Right atrium auricular region (tissue), 2 donors: ENCODE measurements at places on chromosomes 11 and 22.

- no peaks in the 10 kb centered on the region for H3K36me3 ChIP-seq
- peaks cover 58% of the 10 kb centered on the region for H3K4me1 ChIP-seq
- DNase-seq: no peak
- H3K27ac ChIP-seq: peak overlapping the region; percentile 87
Observed at GRCh38 chr11:2306877-2307500, 5.2 kb downstream of the TSPAN32 start.

- H3K4me1 ChIP-seq: no peaks in the 10 kb centered on the region
- peaks cover 26% of the 10 kb centered on the region for H3K36me3 ChIP-seq
- no peak overlapping the region for H3K27ac ChIP-seq
- no peaks in the 10 kb centered on the region for H3K27me3 ChIP-seq
Observed at GRCh38 chr22:27983361-27983791, 64.3 kb upstream of the PITPNB start.

GRCh38 chr11:73372375-73372993 lies 3.7 kb upstream of the RELT start:
- peaks cover 22% of the 10 kb centered on the region for H3K4me1 ChIP-seq
- H3K27me3 ChIP-seq: no peaks in the 10 kb centered on the region
- no peak overlapping the region for H3K4me3 ChIP-seq
- peaks cover 7% of the 10 kb centered on the region for H3K36me3 ChIP-seq

GRCh38 chr11:121464352-121464946 lies 11.7 kb upstream of the SORL1-AS1 start:
- DNase-seq: peak; percentile 73
- H3K27ac ChIP-seq: peak overlapping the region; percentile 31
- H3K36me3 ChIP-seq: no peaks in the 10 kb centered on the region

DNA sequence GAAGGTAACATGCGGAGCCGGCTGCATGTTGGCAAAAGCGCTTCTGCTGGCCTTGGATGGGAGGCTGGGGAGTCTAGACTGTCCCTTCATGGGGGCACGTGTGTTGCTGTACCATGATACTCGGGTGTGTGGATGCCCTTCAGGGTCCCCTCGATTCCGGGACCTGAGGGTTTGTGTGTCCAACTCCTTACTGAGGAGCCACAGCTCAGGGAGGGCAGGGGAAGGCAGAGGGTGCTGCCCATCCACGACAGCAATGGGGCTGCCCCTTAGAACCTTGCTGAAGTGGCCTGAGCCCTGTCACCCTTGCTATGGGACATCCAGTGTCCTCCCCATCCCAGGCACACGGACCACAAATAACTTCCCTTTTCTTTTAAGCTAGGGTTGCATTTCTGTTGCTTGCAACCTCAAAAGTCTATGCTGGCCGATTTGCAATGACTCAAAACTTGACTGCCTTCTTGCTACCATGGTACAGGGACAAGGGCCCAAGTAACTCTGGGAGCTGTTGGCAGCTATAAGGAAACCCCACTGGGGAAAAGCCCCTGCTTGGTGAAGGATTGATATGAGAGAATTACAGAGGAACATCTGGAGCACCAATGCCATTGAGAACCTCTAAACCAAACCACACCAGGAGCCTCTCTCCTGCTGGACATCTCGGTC lies 43.8 kb downstream of the RTL6 start:
- H3K36me3 ChIP-seq: no peaks in the 10 kb centered on the region
- no peak overlapping the region for H3K4me3 ChIP-seq
- no peaks in the 10 kb centered on the region for H3K4me1 ChIP-seq
- no peak overlapping the region for H3K27ac ChIP-seq
- DNase-seq: peak; percentile 11

GRCh38 chr11:66857234-66857926 lies 516 bp downstream of the LRFN4 start:
- DNase-seq: no peak
- H3K27me3 ChIP-seq: no peaks in the 10 kb centered on the region
- H3K4me3 ChIP-seq: peak overlapping the region; percentile 72
- no peaks in the 10 kb centered on the region for H3K36me3 ChIP-seq

DNA sequence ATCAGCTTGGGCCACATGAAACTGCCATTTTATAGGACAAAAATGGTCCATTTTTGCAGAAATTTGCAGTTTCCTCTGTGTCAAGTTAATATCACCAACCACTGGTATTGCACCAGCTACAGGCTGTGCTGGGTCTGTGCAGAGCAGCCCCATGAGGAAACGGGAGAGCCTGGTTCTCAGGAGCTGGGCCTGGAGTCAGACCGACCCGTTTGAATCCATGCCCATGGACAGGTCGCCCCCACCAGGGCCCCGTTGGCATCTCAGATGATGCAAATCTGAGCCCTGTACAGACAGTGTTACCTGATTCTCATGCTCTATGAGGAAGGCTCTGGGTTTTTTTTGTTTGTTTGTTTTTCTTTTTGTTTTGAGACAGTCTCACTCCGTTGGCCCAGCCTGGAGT lies 9.8 kb upstream of the SEC14L6 start:
- DNase-seq: no peak
- no peaks in the 10 kb centered on the region for H3K36me3 ChIP-seq
- H3K27ac ChIP-seq: no peak overlapping the region
- no peaks in the 10 kb centered on the region for H3K27me3 ChIP-seq

DNA sequence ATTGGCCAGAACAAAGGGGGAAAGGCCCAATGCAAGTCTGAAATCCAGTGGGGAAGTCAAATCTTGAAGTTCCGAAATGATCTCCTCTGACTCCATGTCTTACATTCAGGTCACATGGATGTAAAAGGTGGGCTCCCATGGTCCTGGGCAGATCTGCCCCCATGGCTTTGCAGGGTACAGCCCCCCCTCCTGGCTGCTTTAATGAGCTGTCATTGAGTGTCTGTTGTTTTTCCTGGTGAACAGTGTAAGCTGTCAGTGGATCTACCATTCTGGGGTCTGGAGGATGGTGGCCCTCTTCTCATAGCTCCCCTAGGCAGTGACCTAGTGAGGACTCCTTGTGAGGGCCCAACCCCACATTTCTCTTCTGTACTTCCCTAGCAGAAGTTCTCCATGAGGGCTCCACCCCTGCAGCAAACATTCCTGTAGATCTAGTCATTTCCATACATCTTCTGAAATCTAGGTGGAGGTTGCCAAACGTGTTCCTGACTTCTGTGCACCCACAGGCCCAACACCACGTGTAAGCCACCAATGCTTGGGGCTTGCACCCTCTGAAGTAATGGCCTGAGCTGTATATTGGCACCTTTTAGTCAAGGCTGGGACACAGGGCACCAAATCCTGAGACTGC lies 9.3 kb downstream of the CARD18 start:
- no peaks in the 10 kb centered on the region for H3K36me3 ChIP-seq
- no peak for DNase-seq
- H3K4me3 ChIP-seq: no peak overlapping the region
- no peak overlapping the region for H3K27ac ChIP-seq
- H3K27me3 ChIP-seq: no peaks in the 10 kb centered on the region
